ENCODE measurements at places on chromosomes 11 and 22.
A peak's percentile ranks its signal among the peaks of the same experiment; 100 is the strongest.

GRCh38 chr11:2807801-2808241 lies 77.8 kb downstream of the CDKN1C start:
- DNase-seq, result no peak

DNA sequence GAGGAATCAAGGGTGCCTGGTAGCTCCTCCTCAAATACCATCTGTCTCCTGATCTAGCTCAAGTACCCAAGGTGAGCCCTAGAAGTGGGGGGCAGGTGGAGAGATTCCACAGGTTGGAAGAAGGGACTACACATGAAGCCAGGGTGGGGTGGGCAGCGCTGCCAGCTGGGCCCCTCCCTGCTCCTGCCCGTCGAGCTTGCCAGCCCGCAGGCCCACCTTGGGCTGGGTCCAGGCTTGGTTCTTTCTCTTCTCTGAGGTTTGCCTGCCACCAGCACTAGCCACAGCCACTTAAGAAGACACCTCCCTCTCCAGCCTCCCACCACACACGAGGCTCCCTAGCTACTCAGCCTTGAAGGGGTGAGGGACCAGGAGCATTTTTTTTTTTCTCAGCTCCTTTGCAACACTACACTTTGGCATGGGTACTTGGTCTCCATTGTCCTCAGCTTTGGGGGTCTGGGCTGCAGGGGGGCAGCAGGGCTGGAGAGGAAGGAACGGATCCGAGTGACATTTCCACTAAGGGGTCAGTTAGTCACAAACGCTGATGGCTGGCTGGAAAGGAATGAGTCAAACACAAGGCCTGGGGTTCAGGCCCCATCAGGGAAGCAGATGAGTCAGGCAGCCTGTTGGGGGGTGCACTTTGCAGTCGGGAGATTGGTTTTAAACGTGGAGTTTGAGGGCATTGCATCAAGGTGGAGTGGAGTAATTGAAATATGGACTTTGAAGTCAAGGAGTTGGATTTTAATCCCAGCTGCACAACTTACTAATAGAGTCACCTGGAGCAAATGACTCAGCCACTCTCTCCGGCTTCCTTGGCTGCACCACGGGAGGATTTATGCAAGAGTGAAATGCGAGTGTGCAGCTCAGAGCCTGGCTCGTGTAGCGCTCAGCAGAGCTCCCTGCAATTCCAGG lies 7.4 kb upstream of the NPTXR start:
- peak; percentile 70 for DNase-seq

DNA sequence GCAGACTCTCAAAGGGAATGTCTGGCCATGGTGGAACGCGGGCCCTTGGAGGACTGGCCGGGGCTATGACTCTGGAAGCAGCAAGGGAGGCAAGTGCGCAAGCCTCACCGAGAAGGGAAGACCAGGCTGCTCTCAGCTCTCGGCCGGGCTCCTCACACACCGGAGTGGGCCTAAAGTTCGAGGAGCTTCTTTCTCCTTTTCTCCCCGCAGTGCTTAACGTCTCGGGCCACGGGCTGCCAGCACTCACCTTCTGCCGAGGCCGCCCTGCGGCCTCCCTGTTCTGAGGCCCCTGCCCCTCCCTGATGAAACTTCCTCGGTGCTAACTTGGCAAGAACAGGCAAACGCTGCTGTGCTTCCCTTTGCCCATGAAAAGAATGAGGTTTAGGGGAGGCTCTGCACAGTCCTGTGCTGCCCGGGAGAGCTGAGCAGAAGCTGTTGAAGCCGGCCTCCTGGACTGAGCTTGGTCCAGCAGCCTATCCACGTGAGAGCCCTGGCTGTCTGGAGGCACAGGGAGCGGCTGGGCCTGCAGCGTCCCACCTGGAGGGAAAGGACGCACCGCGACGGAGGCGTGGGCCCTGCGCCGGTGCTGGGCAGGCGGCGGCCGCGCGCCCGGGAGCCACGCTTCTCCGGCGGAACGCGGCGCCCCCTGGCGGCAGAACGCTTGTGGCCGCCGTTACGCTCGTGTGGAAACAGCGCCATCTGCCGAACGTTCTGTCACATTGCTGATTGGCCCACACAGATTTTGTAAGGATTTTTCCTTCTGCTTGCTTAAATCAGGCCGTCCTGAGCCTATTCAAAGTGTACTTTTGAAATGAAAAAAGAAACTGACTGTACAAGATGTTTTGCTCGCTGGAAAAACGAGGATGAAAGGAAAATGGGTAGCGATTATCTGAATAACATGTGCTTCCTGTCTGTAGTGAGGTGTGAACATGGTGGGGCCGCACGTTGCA lies 65.0 kb upstream of the TMEM45B start:
- peak; percentile 53 for DNase-seq

GRCh38 chr22:44586999-44587736 lies 89.1 kb upstream of the RTL6 start:
- DNase-seq, result no peak

- peak; percentile 99 for DNase-seq
Measured at GRCh38 chr11:66970807-66971442, 4.2 kb upstream of the C11orf86 start.

DNA sequence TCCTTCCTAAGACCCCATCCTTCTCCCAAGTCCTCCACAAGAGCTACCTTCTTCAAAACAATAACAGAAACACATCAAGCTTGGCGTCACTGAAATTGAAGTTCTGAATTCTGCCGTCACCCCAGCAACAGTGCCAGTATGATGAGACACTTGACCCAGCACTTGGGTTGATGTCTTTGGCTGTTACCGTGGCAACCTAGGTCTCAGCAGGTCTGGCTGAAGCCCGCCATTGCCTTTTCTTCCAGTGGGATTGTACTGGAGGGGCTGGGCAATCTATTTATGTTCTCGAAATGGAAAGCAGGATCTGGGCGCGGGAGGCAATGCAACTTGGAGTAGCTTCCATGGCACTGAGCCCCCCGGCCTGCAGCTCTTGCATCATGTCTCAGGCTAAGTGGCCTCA lies 23.8 kb downstream of the NPTXR start:
- no peak for DNase-seq

DNA sequence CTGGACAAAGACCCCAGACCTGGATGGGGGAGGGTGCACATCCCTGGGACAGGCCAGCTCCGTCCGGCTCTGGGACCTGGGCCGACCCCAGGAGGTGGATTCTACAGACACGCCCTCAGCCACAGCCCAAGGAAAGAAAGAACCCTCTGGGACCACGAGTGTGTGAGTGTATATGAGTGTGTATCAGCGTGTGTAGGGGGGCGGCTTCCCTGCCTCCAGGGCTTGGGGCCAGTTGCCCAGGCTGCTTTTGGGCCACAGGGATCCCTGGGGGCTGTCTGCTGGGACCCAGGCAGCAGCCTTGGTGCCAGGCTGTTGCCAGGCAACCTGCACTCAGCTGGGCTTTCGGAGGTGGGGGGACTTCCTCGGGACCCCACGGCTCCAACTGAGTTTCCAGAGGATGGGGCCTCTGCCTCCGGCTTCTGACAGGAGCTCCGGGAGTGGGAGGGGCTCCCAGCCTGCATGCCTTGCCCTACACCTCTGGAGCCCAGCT lies 8.9 kb downstream of the DUSP8 start:
- no peak for DNase-seq

DNA sequence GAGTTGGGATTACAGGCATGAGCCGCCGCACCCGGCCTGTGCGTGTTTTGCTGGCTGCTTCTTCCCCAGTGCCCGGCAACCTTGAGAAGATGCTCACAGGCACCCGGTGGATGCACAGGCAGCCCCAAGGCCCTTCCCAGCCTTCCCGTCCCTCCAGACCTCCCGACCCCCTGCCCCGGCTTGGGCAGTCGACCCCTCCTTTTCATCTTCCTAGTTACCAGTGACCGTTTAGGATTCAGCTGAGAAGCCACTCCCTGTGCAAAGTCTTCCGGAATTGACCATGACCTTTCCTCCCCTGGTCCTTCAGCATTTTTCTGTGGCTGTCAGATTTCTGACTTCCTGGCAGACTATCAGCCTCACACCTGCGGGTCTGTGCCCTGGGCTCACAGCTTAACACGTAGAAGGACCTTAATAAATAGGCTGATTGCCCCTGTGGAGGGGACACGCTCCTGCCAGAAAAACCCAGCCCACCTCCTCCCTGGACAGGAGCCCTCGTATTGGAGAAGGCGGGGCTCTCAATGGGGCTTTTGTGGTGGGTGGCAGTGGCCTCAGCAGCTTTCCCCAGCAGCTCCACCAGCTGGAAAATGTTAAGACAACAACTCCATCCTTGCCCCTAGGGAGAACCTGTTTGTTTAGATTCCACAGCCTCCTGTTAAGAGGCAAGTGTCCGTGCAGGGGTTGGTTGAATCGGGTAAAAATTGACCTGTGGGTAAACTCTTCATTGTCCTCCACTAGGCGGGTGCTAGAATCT lies 10.4 kb upstream of the ANO1 start:
- DNase-seq, result no peak

GRCh38 chr11:10480760-10481159 lies 25.7 kb downstream of the AMPD3 start:
- no peak for DNase-seq

DNA sequence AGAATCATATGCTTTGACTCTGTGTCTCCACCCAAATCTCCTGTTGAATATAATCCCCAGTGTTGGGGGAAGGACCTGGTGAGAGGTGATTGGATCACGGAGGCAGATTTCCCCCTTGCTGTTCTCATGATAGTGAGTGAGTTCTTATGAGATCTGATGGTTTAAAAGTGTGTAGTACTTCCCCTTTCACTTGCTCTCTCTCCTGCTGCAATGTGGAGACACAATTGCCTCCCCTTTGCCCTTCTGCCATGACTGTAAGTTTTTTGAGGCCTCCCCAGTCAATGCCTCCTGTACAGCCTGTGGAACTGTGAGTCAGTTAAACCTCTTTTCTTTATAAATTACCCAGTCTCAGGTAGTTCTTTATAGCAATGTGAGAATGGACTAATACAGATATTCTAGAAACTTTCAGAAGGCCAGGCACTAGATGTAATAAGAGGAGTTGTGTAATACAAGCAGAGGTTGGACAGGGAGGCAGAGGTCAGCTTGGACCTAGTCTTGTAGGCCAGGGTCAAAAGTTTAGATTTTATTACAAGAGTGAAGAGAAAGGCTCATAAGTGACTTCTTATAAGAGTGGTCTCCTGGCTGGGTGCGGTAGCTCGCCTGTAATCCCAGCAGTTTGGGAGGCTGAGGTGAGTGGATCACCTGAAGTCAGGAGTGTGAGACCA lies 9.3 kb upstream of the SERPING1 start:
- DNase-seq, result no peak

- no peak for DNase-seq
Measured at GRCh38 chr22:24037851-24038765, 27.0 kb downstream of the CABIN1 start.

- no peak for DNase-seq
Measured at GRCh38 chr11:22347857-22348487, 9.8 kb downstream of the SLC17A6 start.

DNA sequence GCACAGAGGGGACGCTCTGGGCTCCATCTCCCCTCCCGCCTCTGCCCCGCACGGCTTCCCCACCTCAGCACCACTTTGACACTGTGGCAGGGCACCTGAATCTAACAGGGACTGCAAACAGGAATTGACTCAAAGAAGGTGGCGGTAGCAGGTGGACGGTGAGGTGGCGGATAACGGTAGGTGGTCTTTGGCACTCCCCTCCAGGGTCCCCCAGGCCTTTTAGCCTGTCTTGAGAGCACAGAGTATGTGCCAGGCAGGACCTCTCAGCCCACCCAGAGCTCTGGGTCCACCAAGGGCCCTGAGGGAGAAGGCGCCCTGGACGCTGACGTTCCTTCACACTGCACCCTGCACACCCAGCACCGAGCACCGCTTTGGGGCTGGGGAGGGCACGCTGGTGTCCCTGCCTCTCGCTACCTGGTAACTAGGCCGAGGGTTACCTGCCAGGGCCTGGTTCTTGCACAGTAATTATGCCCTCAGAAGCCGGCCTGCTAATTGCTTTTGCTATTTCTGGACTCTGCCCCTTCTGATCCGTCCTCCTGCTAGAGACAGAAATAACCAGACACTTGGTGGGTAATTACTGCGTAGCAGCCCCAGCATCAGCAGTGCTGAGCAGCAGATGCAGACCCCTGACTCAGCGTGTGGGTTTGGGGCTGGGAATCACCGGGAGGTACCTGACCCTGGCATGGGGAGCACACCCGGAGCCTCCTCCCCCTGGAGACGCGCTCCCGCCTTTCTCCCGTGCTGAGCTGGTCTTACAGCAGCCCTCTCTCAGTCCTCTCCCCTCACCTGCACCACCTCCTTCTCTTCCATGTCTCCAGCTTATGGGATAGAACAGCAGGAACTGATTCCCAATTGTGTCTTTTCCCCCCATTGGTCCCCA lies 103.3 kb upstream of the B3GAT1 start:
- no peak for DNase-seq

DNA sequence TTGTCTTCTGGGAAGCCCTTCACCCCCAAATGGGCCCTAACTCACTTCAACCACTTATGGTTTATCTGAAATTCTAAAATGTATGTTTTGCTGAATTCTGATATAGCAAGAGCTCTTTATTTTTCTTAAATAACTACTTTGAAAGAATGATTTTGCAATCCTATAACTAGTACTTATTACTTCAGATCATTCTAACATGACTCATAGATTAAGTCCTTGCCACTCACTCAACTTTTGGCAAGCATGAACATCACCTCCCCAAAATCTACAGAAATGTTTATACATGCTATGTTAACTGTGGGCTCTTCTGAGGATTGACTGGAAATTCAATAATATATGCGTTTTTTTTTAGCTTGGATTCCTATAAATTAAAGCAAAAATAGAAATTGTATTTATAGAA lies 367.4 kb upstream of the FAT3 start:
- peak; percentile 83 for DNase-seq

DNA sequence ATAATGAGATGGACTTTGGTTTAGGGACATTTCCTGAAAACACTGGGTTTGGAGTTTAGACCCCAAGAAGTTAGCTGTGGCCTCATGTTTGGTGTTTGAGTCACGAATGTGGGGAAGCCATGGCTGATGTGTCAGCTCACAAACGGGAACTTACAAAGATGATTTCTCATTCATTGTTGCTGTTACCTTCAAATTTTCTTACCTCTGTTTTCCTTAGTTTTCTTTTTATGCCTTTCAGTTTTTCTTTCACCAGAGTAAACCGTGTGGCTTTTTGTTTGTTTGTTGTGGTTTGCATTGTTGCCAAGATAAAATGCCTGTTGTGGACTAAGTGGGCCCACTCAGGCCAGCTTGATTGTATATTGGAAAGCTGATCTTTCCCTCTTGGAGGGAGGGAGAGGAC lies 89.1 kb downstream of the SWAP70 start:
- DNase-seq, result peak; percentile 76

GRCh38 chr11:78219493-78220217 lies 30.9 kb downstream of the USP35 start:
- DNase-seq, result no peak

GRCh38 chr11:125330462-125331325 lies 165.4 kb downstream of the FEZ1 start:
- DNase-seq, result no peak

DNA sequence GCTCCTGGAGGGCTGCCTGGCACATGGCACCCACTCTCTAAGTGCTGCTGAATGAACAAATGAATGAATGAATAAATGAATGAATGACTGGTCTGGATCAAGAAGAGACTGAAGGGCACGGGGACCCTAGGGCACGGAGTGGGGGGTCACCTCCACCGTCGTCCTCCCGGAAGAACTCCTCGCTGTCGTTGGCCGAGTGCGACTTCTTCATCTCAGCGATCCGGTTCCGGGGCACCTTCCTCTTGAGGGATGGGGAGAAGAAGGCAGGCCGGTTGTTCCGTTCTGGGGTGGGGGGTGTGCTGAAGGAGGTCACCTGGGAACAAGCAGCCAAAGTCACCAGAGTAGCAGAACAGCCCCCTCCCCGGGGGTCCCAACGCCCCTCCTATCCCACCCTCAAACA lies 36.0 kb downstream of the NUP50 start:
- DNase-seq, result no peak
